Cerebellar nuclear complex (tissue), 1 donor: ENCODE measurements at places on chromosomes 16 and 17.
A peak's percentile ranks its signal among the peaks of the same experiment; 100 is the strongest.

DNA sequence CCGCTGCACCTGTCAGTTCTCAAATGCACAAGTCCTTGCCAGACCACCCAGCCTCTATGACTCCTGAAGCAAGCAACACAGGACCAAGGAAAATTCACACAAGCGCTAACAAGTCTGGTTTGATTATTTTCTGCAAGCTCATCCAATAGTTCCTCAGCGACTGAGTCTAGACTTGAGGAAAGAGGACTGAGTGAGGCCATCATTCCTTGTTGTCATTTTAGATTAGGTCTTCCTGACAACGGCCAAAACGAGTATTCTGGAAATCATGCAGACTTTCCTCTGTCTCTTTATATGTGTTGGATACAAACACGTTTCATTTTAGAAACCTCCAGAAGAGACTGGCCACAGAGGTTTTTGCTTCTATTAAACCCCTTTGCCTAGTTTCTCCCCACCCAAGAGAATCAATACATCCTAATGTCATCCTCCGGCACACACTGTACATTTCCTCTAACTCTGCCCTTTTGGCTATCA is 561 bp downstream of the CCDC47 start:
- peak; percentile 1 for DNase-seq

DNA sequence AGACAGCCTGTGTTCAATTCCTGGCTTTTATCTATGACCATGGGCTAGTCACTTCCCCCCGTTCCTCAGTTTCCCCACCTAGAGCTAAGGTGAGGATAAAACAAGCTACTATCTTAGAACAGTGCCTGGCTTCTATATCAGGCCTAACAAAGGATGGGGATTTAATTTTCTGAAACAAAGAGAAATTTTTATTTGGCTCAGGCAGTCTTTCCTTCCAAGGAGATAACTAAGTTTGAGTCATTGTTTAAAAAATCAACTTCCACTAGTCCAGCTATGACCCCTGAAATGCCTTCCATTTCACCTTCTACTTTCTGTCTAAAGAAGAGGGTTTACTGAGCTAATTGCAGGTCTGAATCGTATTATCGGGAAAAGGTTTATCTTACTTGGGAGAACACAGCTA is 99.0 kb downstream of the CMIP start:
- no peak for DNase-seq

DNA sequence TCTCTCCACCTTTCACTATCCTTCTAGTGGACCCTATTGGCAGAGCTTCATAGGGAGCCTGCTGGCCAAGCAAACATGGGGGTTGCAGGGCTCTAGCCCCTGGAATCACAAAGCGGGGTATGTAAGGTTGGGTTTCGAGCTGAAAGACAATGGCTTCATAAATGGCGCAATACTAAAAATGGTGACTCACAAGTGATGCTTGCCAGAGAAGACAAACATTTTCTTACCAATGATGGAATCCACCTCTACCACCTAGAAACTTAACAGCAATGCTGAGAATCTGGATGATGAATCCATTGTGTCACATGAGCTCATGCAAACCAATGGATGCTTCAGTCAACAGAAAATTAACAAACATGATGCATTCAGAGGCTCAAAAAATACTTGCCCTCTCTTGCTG is 375.3 kb upstream of the PSMD7 start:
- DNase-seq, result no peak

GRCh38 chr17:41003926-41004325 is 4.2 kb upstream of the KRTAP3-2 start:
- no peak for DNase-seq

DNA sequence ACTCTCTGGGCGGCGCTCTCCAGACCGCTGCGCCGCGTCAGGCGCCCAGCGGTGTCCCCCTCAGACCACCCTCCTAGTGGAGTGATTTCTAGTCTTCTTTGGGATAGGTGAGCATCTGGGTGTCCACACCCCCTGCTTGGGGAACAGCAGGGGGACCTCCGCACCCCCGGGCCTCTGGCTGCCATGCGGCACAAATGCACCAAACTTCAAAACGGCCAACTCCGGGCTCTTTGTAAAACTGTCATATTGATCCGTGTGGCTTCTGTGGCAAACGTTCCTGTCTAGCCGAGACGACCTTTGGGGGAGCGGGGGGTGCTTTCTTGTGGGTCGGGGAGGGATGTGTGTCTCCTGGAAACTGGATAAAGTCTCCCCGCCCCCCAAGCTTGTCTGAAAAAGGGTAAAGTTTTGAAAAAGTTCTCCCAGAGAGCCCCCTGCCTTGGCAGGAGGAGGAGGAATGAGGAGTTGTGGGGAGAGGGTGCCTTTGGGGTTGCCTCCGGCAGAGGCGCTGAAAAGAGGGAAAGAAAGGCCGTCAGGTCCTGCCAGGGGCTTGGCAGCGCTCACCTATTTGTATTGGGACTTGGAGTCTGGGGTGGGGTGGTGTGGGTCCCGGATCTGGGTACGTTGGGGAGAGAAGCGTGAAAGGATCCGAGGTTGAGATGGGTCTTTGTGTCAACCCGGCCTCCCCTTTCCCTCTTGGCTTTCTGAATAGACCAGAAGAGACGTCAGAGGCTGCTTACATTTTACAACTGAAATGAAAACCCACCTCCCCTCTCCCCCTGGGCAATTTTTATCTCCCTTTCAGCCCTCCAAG is 2.2 kb upstream of the CHD3 start:
- no peak for DNase-seq

DNA sequence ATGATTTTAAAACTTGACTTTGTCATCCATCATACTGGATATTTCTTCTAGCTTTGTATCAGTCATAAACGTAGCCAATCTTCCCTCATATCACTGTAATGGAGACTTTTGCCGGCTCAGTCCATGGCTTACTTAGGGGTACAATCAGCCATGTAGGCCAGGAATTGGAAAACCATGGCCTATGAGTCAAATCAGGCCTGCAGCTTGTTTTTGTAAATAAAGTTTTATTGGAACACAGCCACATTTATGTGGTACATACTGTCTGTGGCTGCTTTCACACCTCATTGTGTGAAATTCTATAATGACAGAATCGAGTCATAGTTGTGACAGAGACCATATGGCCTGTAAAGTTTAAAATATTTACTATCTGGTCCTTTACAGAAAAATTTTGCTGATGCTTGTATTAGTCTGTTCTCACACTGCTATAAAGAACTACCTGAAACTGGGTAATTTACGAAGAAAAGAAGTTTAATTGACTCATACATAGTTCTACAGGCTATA is 64.5 kb upstream of the CDH13 start:
- no peak for DNase-seq

DNA sequence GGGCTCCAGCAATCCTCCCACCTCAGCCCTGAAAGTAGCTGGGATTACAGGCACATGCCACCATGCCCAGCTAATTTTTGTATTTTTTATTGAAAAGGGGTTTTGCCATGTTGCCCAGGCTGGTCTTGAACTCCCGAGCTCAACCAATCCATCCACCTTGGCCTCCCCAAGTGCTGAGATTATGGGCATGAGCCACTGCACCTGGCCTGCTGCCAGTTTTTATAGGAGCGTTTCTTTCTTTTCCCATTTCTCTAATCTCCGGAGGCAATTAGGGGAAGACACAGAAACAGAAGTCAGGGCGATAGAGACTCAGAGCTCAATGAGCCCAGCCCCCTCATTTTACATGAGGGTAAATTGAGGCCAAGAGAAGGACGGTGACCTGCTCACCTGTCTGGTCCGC is 10.4 kb downstream of the MGAT5B start:
- no peak for DNase-seq

DNA sequence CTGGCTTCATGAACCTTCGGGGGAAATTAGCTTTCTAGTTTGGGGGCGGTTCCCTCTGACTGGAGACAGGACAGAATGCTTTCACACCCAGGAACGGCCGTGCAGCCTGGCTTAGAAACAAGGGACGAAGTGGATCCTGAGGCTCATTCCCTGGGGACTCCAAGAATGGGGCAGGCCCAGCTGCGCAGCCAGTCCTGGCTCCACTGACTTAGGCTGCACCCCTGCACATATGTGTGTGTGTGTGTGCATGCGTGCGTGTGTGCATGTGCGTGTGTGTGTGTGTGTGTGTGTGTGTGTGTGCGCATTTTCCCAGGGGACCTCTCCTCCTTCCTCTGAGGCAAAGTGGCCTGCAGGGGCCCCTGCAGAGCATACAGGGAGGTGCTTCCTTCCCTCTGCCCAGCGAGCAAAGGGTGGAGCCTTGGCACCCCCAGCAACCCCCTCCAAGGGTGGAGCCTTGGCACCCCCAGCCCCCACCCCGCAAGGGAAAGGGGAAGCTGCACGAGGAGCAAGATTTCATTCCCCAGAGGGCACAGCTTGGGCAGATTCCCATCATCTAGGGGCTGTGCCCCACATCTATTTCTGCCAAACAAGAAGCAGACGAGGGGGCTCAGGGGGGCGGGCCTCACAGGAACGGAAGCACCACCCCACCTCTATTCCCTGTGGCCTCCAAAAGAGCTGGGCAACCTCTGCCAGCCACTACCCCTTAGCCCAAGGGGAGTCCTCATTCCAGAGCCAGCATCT is 97.6 kb upstream of the CBX4 start:
- no peak for DNase-seq

- DNase-seq, result no peak
Measured at GRCh38 chr17:57105591-57105990, 20.5 kb downstream of the AKAP1 start.

- no peak for DNase-seq
Measured at GRCh38 chr17:65385071-65385470, 176.4 kb downstream of the AXIN2 start.

GRCh38 chr16:50318796-50319578 is 49.8 kb downstream of the BRD7 start:
- DNase-seq, result no peak

DNA sequence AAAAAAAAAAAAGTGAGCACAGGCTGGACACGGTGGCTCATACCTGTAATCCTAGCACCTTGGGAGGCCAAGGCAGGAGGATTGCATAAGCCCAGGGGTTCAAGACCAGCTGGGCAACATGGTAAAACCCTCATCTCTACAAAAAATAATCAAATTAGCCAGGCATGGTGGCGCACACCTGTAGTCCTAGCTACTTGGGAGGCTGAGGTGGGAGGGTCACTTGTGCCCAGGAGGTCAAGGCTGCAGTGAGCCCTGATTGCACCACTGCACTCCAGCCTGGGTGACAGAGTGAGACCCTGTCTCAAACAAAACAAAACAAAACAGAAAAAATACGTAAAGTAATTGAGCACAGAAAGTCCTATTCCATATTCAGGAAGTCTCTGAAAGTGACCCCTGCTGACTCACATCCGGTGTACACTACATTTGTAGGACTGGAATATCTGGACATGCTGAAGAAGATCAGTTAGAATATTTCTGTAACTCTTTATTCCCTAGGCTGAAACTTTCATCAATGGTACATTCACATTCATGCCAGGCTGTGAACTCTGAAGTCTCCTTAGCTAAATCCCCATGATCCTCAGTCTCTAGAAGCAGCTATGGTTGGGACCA is 66.0 kb upstream of the HAS3 start:
- DNase-seq, result no peak

DNA sequence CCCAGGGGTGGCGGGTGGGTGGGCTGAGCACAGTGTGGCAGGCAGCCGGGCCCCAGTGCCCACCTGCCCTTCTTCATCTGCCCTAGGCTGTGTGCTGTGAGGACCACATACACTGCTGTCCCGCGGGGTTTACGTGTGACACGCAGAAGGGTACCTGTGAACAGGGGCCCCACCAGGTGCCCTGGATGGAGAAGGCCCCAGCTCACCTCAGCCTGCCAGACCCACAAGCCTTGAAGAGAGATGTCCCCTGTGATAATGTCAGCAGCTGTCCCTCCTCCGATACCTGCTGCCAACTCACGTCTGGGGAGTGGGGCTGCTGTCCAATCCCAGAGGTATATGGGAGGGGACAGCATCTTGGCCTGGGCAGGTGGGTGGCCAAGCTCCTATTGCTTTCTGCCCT is 6.4 kb downstream of the GRN start:
- no peak for DNase-seq

DNA sequence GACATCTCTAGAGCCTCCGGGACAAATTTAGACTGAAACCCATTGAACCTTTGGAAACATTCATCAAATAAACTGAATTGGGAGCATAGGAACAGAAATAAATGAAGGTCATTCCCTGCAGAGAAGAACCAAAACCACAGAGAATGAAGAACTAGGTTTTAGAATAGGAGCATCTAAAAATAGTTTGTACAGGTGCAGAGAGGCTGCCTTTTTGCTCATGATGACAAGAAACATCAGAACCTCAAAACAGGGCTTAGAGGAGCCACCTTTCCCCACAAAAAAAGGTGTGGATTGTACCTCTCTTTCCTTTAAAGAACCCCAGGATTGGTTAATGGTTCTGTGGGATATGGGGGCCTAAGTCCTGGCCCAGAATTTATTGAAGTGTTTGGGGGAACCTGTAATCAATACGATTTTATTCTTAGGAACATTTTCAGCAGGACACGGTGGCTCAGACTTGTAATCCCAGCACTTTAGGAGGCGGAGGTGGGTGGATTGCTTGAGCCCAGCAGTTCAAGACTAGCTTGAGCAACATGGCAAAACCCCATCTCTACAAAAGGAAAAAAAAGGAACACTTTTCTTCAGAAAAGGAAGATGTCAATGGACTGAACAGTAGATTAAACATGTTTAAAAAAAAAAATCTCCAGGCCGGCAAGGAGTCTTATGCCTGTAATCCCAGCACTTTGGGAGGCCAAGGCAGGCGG is 37.7 kb upstream of the SLC47A1 start:
- no peak for DNase-seq

- DNase-seq, result no peak
Measured at GRCh38 chr17:72931163-72931562, 161.3 kb downstream of the SLC39A11 start.

GRCh38 chr17:8843344-8843743 is 24.1 kb downstream of the PIK3R6 start:
- DNase-seq, result no peak

- no peak for DNase-seq
Measured at GRCh38 chr17:5706577-5707210, 122.4 kb upstream of the NLRP1 start.

DNA sequence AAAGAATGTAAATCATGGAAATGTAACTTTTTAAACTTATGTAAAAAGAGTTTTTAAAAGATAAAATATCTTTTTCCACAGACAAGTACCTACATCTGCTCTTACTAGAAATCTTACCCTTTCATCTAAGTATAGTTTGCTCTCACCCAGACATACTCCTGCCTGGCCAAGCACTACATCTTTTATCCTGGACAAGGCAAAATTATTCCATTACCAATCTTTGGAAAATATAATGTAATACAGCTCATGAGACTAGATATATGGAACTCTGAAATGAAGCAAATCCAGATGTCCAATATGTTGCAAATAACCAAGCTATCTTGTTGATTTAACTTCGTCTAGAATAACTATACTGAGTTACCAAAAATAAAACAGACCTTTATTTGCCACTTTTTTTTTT is 50.0 kb downstream of the VMP1 start:
- DNase-seq, result no peak

GRCh38 chr17:8629371-8630226 is 926 bp downstream of the MYH10 start:
- no peak for DNase-seq
